Endothelial cell (in vitro differentiated cells): ENCODE measurements at places on chromosomes 3 and 15.

DNA sequence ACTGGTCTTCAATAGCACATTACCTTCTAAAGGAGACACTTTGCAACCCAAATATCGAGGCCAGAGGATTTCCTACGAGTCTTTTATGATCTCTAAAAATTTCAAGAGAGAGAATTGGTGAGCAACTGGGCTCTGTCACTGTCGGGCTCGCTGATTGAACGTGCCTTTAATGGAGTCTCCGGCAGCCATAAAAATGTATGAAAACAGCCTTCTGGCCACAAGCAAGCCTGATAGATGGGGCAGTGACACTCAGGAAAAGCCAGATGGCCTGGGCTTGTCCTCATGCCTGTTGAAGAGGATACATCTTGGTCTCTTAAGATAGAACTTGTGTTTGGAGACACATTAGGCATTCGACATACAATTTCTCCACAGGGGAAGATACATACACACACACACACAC, 419.5 kb upstream of the PROK2 start:
- no peak for DNase-seq

GRCh38 chr3:2372306-2372705, 273.6 kb downstream of the CNTN4 start:
- DNase-seq = no peak

GRCh38 chr3:20066850-20067617, 26.8 kb downstream of the KAT2B start:
- no peak for DNase-seq

DNA sequence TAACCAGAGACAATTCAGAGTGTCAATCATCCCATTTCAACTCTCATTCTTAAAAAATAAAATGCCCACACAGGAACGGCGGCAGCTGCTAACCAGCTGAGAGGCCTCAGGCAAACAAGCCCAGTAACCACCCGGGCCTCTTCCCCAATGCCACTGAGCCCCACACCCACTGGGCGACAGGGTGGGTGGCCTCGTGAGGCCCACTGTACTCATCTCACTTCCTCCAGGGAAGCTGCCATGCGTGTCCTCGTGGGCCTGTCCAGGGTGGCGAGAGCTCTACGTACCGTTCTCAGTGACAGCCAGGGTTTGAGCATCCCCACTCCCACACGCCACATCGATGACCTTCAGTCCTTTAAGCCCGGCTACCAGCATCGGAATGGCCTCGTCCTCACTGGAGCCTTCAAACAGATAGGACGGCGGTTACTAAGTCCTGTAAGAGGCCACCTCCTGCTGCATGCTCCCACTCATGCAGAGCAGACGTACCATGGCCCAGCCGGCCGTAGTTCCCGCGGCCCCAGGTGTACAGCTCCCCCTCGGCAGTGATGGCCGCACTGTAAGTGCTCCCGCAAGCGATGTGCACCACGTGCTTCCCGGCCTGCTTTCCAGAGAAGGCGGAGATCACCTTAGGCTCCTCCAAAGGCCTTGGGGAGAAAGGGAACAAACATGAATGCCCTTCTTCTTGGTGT, 56.5 kb downstream of the HERC2 start:
- no peak for DNase-seq

- DNase-seq = no peak
Observed at GRCh38 chr3:45381168-45381852, 7.1 kb upstream of the LARS2 start.

- no peak for DNase-seq
Observed at GRCh38 chr3:100185847-100186246, 71.5 kb upstream of the FILIP1L start.

GRCh38 chr3:48642605-48643004, 7.3 kb upstream of the SLC26A6 start:
- DNase-seq = no peak

DNA sequence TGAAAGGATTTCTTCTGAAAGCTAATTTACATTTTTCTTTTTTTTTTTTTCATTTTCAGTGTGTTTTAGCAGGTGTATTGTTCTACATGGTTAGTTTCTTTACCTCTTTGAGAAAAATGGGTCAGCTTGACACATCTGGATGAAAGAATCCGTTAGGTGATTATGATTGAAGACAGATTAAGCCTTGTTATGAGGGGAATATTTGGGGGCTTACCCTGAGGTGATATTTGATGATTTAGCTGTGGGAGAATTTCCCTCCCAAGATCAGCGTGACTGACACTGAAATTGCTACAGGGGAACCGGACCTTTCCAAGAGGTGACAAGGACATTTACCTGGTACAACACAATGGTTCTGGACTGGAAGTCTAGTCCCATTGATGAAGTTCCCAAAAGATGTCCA, 147.5 kb downstream of the NFKBIZ start:
- no peak for DNase-seq

- peak; percentile 74 for DNase-seq
Observed at GRCh38 chr15:90071220-90071807, 31.0 kb downstream of the IDH2 start.

DNA sequence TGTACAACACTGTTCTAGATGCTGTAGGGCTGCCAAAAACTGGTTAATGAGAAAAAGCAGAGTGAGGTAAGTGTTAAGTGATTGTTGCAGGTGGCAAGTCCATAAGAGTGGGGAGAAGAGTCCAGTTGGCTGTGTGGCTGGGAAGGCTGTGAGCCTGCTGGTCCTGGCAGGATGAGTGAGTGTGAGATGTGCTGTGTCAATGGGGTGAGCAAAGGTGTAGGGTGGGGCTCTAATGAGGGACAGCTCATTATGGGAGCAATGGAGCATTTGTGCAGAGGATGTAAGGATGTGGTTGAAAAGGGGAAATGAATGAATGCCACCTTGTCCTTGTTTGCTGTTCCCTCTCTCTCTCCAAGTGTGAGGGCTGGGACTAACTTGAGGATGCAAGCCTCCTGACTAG, 145.3 kb upstream of the ROPN1 start:
- no peak for DNase-seq

- no peak for DNase-seq
Observed at GRCh38 chr3:39541917-39542329, 74.4 kb downstream of the MOBP start.

- DNase-seq = no peak
Observed at GRCh38 chr15:30063835-30064546, 18.8 kb upstream of the GOLGA8J start.

- no peak for DNase-seq
Observed at GRCh38 chr3:31996195-31996594, 14.6 kb downstream of the ZNF860 start.

DNA sequence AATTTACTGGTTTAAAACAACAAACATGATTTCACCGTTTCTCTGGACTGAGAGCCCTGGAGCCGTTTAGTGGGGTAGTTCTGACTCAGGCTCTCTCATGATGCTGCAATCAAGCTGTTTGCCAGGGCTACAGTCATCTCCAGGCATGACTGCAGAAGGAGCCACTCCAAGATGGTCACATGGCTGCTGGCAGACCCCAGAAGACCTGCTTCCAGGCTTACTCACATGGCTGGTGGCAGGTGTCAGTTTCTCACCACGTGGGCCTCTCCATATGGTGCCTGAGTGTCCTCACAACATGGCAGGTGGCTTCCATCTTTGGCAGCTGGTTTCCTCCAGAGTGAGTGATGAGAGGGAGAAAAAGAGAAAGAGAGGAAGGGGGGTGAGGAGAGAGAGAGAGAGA, 378.3 kb upstream of the RGMA start:
- DNase-seq = no peak

DNA sequence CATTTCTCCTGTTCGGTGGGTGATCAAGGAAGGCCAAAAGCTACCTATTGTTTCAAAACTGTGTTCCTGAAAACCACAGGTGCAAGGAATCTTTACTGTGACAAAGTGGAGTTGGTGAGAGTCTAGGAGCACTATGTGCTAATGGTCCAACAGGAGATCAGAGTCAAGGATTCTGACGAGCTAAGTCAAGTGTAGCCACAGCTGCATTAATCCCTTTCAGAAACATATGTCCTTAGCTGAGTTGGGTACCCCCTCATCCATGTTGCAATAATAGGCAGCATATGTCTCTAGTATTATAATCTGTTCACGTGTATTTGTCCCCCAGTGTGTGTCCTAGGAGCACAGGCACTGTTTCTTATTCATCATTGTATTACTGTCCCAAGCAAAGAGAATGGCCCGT, 1.7 kb downstream of the VPS39 start:
- DNase-seq = no peak

DNA sequence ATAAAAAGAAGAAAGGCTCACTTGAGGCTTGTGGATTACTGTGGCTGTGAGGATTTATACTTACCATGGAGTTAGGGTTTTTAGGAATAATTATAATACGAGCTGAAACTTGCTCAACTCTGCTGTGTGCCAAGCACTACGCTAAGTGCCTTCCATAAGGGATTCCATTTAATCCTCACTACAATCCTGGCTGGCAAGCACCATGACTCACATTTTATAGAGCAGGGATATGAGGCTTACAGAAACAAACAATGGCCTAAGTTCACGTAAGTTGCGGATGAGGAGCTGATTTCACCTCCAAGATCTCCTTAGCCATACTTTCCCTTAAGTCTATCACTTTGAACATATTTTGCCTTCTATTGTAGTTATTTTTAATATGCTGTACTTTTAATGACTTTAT, 43.9 kb upstream of the ARL8B start:
- DNase-seq = no peak

GRCh38 chr3:126078866-126079265, 5.1 kb downstream of the SLC41A3 start:
- no peak for DNase-seq

DNA sequence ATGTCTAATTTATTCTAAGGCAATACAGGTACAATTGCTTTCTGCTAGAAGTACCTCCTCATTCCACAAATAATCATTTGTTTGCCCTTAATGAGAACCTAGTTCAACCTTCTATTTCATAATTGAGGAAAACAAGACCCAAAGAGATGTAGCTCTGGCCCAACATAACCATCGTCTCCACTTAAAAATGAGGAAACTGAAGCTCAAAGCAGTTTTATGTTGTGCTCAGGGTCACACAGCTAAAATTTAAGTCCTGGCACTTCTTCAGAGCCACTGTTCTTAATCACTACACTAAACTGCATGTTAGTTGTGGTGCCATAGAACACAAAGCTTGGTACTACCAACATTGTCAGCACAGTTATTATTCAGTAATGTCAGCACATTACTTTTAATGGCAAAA, 108.0 kb downstream of the SERPINI1 start:
- DNase-seq = no peak

GRCh38 chr3:194245975-194246561, 105.1 kb downstream of the CPN2 start:
- DNase-seq = peak; percentile 16

- no peak for DNase-seq
Observed at GRCh38 chr15:95812491-95812890, 518.0 kb upstream of the NR2F2 start.

- no peak for DNase-seq
Observed at GRCh38 chr3:57586778-57587177, 10.4 kb downstream of the ARF4 start.

- DNase-seq = no peak
Observed at GRCh38 chr15:101447168-101447533, 42.4 kb downstream of the PCSK6 start.

GRCh38 chr15:81547521-81548132, 173.6 kb upstream of the TMC3 start:
- DNase-seq = no peak

DNA sequence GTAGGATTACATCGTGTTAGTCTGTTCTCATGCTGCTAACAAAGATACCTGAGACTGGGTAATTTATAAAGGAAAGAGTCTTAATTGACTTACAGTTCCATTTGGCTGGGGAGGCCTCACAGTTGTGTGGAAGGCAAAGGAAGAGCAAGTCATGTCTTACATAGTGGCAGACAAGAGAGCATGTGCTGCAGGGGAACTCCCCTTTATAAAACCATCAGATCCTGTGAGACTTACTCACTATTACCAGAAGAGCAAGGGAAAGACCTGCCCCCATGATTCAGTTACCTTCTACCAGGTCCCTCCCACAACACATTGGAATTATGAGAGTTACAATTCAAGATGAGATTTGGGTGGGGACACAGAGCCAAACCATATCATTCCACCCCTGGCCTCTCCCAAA, 3.4 kb downstream of the SLC25A26 start:
- DNase-seq = no peak

DNA sequence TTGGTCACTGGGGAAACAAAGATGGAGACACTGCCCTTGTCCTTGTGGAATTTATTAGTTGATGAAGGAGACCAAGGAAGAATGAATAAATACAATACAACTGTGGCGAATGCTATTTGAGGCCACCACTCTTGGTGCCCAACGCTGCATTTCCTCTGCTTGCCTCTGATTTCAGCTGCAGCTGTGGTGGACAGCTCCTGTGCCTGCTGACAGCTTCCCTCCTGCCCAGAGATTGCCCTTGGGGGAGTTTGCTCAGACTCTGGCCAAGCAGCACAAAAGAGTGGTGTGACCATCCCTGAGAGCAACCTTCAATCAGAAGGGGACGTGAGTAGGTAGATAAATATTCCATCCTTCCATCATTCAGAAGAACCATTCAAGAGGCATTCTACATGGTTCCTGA, 64.6 kb upstream of the FHIT start:
- DNase-seq = peak; percentile 59
